ENCODE measurements at places on chromosomes 5 and 9. TPM values are rescaled to one million over a fixed set of nuclear protein-coding genes. Genes with fewer than 3 reads are reported as not detected.

Gene RMI1
- 25.5 TPM for total RNA-seq

Gene PLPP6
- 9.3 TPM for total RNA-seq

- DNase-seq, result no peak
Observed at GRCh38 chr9:71637926-71638325, 130.4 kb downstream of the CEMIP2 start.

DNA sequence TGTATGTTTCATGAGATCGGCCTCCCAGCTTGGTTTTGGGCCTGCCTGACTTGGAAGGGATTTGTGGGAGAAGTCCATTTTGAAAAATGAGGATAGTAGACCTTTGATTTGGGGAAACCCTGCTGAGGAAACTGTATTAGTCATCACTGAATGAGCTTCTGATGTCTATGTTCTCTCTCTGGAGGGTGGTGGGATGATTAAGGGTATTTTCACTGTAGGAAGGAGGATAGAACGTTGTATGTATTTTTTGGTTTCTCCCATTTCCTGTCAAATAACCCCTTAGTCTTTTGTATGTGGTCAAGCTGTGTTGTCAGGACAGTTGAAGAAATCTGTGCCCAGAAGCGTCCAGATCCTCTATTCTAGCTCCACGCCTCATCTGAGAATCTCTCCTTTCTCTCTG, 151.9 kb downstream of the INSYN2B start:
- DNase-seq, result no peak

DNA sequence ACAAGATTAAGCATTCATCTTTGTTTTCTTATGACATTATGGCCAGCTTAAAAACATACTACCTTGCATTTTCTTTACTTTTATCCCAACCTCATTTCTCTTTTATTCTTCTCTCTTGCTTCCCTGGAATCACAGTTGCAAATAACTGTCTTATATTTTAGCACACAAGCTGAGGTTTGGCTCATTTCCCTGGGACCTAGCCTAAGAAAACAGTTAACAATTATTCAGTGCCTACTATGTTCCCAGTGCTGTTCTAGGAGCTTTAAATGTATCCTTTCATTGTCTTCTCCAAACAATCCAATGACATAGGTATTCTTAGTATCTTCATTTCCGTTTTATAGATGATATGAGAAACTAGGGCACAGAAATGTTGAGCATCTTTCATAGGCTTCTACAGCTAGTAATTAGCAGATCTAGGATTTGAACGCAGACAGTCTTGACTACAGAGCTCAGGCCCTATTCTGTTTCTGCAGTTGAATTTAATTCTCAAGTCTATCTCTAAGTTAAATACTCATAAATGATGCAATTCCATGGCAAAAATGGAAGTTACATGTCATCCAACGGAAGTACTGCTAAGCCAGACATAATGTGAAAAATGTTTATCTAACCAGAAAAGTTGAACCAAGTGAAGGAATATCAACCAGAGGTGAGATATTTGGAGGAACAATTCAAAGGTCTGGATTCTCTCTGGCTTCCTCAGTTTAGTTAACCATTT, 52.3 kb upstream of the MTAP start:
- DNase-seq, result no peak

Gene NTNG2
- 7.9 TPM for total RNA-seq

DNA sequence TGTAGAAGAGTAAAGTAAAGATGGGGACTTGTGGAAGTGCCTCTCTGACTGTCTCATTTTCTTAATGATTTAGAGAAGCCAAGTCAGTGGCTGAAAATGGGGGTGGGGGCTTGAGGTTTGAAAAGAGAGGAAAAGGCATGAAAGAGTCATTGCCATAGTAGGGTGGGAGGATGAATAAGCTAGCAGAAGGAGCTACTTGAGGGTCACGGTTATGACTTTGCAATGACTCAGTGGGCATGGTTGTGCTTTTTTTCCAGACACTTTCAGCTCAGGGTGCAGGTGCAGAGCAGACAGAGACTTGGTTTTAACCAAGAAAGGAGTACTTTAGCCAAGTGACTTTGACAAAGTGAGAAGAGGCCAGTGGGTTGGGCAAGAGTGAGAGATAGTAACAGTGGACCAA, 117.8 kb downstream of the PTTG1 start:
- DNase-seq, result peak; percentile 43

DNA sequence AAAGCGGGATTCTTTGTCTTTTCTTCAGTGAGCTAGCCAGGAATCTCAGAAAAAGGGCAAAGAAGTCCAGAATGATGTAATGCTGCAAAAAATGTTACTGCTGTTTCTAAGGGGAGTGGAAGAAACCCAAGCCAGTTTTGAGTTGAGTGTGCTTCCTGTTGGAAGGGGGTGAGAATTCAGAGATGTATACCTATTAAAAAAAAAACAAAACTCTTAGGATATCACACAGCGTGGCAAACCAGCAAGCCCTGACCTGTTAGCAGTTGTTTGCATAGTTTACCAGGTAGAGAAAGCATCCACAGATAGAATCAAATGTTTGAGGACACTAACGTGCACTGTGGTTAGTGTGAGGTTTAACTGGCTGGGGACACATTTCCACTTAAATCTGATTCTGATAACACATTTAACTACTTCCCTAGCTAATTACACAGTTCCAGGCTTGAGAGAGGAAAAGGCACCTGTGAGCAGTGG, 11.4 kb downstream of the BASP1 start:
- no peak for DNase-seq

- DNase-seq, result no peak
Observed at GRCh38 chr5:12566441-12566840, 662.2 kb upstream of the CTNND2 start.

GRCh38 chr9:5274770-5275169, 29.7 kb downstream of the RLN2 start:
- no peak for DNase-seq
